ENCODE measurements at places on chromosomes 5 and 9.

- DNase-seq, result no peak
These were observed 1.5 kb upstream of the GPRIN1 start for GRCh38 chr5:176611435-176611834.

GRCh38 chr9:78319197-78320029 lies 22.5 kb downstream of the PSAT1 start:
- DNase-seq, result no peak

DNA sequence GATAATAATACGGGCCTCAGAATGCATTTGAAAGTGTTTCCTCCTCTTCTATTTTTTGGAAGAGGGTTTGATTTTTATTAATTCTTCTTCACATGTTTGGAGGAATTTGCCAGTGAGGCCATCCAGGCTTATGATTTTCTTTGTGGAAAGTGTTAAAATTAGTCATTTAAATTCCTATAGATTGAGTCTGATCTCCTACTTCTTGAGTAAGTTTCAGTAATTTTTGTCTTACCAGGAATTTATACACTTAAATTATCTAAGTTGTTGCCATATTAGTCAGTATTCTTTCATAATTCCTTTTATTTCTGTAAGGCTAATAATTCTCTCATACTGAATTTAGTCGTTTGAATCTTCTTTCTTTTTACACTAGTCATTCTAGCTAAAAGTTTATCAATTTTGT lies 25.2 kb upstream of the HAPLN1 start:
- DNase-seq, result no peak

DNA sequence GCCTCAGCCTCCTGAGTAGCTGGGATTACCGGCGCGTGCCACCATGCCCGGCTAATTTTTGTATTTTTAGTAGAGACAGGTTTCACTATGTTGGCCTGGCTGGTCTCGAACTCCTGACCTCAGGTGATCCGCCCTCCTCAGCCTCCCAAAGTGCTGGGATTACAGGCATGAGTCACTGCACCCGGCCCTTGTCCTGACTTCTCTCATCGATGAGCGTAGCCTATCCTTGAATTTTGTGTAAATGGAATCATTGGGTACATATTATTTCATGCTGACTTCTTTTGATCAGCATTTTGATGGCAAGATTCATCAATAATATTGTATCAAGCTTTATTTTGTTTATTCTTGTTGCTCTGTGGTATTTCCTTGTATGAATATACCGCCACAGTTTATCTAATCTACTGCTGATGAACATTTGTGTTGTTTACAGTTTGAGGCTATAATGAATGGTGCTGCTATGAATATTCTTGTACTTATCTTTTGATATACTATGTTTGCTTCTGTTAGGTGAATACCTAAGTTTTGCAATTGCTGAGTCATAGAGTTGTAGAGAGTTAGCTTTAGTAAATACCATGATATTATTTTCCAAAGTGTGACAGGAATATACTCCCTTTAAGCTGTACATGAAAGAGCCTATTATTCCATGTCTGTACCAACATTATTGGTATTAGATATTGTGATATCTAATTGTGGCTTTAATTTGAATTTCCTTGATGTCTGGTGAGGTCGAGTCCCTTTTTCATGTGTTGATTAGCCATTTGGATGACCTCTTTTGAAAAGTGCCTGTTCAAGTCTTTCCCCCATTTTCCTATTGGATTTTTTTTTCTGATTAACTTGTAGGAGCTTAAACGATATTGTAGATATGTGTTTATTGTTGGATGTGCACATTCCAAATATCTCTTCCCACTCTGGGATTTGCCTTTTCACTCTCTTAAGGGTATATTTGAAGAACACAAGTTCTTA lies 107.5 kb downstream of the RGS3 start:
- DNase-seq, result no peak

- no peak for DNase-seq
These were observed 92.4 kb upstream of the IFNK start for GRCh38 chr9:27431543-27432147.

- no peak for DNase-seq
These were observed 30.5 kb upstream of the DAB2IP start for GRCh38 chr9:121620777-121621449.

DNA sequence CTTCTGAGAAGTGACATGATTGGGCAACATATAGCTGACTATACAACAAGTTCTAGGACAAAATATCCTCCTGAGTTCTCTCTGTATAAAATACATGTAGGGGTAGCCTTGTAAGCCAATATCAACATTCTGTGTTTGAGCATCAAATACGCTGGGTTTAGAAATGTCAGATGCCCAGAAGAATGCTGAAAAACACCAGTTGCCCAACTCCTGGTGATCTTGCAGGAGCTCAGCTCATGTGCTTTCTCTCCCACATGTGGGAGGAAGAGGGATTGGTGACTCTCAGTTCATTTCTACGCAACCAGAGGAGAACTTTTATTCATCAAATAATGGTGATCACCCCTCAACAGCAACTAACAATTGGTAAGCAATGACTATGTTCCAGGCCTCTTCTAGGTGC lies 810.9 kb upstream of the ACO1 start:
- DNase-seq, result no peak

GRCh38 chr5:96753848-96754247 lies 53.9 kb downstream of the ERAP1 start:
- no peak for DNase-seq

DNA sequence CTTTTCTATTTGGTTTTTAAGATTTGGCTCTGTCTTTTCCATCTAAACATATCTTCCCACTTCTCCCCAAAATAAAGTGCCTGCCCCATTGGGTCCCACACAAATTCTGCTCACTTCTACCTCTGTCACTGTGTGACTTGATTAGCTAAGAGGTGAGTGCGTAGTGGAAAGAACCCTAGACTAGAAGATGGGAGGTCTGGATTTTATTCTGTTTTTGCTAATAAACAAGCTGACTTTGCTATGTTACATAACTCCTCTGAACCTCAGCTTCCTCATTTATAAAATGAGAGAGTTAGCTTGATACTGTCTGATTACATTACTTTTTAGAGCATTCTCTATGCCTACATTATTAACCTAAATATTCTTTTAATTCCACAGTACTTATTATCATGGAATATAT lies 51.3 kb upstream of the PTGER4 start:
- peak; percentile 79 for DNase-seq

DNA sequence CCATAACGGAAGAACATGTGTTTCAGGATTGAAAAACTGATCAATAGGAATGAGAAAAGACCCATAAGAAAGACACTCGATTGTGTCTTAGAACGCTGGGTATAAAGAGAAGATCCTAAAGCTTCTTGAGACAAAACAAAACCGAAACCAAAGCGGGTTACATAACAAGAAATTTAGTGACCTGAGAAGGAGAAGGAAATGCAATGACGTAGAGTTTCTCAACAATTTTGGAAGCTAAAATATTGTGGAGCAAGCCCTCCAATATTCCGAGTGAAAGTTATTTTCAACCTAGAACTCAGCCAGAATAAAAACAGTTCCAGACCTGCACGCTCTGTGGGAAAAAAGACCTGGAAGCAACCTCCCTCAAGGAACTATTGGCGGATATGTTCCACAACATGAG lies 81.9 kb upstream of the FREM1 start:
- DNase-seq, result no peak

DNA sequence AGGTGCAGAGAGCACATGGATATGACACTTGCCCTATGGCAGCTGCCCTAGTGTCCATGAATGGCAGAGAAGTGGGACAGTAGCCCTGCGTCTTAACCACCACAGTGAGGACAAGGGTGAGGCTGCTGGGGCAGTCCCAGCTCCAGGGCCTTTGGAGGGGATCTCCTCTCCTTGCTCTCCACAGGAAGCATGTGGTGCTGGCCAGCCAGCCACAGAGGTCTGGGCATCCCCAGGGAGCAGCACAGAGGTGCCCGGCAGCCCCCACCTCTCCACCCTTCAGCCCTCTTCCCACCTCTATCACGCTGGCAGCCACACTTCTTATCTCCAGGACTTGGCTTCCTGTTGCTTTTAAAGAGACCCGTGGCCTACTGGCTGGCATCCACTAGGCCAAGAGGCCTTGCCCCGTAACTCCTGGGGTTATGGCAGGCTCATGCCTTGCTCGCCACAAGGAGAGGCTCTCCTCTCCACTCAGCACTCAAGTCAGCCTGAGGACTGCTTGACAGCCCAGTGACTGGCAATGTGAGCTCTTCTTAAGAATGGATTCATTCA lies 21.9 kb downstream of the CSF2 start:
- DNase-seq, result no peak

GRCh38 chr9:98805506-98806272 lies 1.8 kb upstream of the GALNT12 start:
- DNase-seq, result no peak

DNA sequence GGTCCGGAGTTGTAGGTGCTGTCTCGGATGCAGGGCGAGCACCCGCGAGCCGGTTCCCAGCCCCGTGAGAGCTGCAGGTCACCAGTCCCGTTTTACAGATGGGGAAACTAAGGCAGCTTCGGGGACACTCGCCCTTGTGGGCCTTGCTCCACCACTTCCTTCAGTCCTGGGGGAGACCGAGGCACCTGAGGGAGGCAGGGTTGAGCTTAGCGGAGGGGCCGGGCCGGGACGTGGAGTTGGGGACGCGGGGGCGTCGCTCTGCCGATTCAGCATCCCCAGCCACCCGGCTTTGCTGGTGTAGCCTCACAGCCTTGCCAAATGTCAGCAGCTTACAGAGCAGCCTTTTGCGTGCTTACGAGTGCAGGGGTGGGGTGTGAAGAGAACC lies 530 bp downstream of the BBLN start:
- no peak for DNase-seq

DNA sequence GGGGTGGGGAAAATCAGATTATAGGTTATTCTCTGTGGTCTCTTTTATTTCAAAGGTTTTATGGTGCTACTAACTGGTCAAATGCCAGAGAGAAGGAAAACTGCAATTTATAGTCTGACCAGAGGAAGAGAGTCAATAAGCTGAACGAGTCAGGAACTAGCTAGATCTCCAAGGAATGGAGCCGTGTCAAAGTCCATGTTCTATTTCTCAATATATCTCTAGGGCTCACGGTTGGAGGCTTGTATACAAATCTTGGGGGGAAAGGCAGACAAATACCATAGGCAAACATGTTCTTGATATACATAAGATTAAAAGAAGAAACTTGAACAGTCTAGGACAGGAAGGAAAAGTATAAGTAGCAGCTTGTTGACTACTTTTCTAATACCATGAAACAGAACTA lies 627.1 kb downstream of the PDE4D start:
- DNase-seq, result no peak

DNA sequence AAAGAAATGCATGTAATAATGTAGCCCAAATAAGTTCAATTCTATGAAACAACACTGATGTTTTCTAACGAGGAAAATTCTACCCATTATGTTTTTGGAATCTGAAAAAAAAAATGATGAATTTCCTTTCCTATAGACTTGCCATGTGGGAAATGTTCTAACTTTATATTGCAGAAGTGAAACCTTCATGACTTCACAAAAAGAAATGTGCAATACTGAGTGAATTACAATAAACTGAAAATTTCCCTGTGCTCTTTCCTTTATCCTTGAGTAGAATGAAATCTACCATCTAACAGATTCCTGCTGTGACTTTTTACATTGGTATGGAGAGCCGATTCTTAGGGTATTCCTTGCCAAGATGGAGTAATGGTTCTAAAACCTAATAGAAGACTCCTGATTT lies 1622.5 kb downstream of the MAT2B start:
- no peak for DNase-seq

- DNase-seq, result no peak
These were observed 43.0 kb upstream of the HTR4 start for GRCh38 chr5:148697180-148697808.

- DNase-seq, result no peak
These were observed 975 bp downstream of the TPRN start for GRCh38 chr9:137199411-137200121.

GRCh38 chr5:112208699-112209615 lies 210.1 kb downstream of the EPB41L4A start:
- DNase-seq, result no peak

GRCh38 chr5:1127959-1128785 lies 16.3 kb upstream of the SLC12A7 start:
- DNase-seq, result no peak

GRCh38 chr5:107329850-107330249 lies 340.9 kb downstream of the EFNA5 start:
- no peak for DNase-seq

DNA sequence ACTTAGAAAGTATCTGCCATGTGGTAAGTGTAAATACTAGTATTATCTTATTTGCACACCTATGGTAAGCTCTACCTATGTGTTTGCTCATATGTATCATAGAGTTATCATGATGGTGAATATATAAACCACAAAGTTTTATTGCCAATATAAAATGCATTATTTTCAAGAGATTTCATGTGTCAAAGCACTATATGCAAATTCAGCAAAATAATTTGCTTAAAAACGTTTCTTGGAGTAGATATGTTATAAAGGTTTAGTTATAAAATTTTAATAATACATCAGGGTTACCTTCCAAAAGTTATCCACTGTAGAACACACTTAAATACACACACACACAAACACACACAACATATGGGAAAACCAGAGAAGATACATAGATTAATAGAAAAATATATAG lies 1431.7 kb upstream of the C9orf72 start:
- DNase-seq, result no peak

All from SIG-M5 (cell line).